ENCODE measurements at places on chromosomes 7 and 10. TPM values are rescaled to one million over a fixed set of nuclear protein-coding genes. Genes with fewer than 3 reads are reported as not detected.

The PLEKHA1 gene
- 28.7 TPM for total RNA-seq

GRCh38 chr10:100508691-100509150 lies 10.9 kb downstream of the SEC31B start:
- no peak for DNase-seq

The MRPL32 gene
- total RNA-seq = 33.9 TPM

- no peak for DNase-seq
These were observed 49.6 kb downstream of the INPP5A start for GRCh38 chr10:132587175-132587574.

DNA sequence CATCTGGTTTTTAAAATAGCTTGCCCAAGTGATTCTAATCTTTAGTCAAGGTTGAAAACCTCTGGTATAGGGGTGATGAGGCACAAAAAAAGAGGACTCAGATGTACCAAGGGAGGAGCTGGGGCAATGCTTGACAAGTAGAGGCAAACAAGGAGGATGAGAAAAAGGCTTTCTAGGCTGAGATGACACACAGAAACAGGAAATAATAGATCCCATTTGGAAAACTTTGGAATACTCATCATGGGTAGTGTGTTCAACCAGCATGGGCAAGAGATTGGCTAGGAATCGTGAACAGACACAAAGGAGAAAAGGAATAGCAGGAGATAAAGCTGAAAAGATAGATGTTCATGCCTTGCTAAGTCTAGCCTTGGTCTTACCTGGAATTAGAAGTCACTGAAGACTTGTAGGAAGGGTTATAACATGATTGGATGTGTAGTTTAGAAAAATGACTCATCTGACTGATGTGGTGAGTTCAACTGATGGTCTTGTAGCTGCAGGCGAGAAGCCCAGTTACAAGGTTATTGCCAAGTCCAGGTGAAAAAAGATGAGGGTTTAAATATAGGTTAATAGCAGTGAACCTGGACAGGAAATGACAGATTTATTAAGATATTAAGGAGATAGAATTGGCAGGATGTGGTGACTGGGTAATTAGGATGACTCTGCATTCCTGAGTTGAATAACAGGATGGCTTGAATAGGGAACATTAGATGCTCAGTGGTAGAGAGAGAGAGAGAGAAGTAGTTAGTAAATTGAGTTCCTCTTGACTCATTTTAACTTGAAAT lies 214.0 kb upstream of the LRGUK start:
- DNase-seq = no peak

- no peak for DNase-seq
These were observed 773.2 kb downstream of the IPMK start for GRCh38 chr10:57494486-57494885.

DNA sequence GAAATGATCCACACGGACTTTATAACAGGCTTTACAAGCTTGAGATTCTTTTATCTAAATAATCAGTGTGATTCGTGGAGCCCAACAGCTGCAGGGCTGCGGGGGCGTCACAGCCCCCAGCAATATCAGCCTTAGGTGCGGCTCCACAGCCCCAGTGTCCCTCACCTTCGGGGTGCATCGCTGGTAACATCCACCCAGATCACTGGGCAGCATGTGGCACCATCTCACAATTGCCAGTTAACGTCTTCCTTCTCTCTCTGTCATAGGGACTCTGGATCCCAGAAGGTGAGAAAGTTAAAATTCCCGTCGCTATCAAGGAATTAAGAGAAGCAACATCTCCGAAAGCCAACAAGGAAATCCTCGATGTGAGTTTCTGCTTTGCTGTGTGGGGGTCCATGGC lies 155.6 kb downstream of the EGFR start:
- no peak for DNase-seq

The KLHL7 gene
- total RNA-seq = 21.6 TPM

DNA sequence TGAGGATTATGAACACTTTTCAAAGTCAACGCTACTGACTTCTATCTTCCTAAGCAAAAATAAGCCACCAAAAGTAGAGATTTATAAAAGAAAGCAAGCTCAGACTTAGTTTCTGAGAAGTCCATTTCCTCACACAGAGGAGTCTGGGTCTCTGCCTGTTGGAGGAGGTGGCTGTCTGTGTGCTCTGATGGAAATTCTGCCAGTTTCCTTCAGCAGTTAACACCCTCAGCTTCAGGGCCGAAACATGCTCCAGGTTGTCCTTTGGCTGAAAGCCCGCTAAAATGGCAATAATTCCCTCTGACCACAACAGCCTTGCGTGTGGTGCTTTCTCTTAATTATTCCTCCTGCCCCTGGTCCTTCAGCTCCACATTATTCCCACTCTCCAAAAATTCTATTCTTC lies 127.8 kb upstream of the LAMB4 start:
- no peak for DNase-seq

- no peak for DNase-seq
These were observed 8.5 kb upstream of the IL2RA start for GRCh38 chr10:6070660-6071059.

The DKK1 gene
- 14.0 TPM for total RNA-seq

The NRBF2 gene
- total RNA-seq = 16.5 TPM

GRCh38 chr7:103025341-103025740 lies 49.3 kb downstream of the FBXL13 start:
- no peak for DNase-seq
